Calu3 (cell line): ENCODE measurements at places on chromosomes 1 and 21. TPM values are rescaled to one million over a fixed set of nuclear protein-coding genes. Genes with fewer than 3 reads are reported as not detected.

The GPR89A gene
- total RNA-seq: 32.4 and 37.6 TPM in 2 replicates

The C21orf91 gene
- 9.6 and 10.6 TPM in 2 replicates for total RNA-seq

The OR2T12 gene
- not detected in 2 replicates for total RNA-seq

The SLAMF6 gene
- not detected in 2 replicates for total RNA-seq

The PADI1 gene
- 2.3 and 4.5 TPM in 2 replicates for total RNA-seq

The RNU1-4 gene
- 1,678 and 1,905 TPM in 2 replicates for total RNA-seq

The OLIG2 gene
- not detected in 2 replicates for total RNA-seq

The THEM5 gene
- total RNA-seq: not detected in 2 replicates

The RGS8 gene
- total RNA-seq: not detected in 2 replicates

DNA sequence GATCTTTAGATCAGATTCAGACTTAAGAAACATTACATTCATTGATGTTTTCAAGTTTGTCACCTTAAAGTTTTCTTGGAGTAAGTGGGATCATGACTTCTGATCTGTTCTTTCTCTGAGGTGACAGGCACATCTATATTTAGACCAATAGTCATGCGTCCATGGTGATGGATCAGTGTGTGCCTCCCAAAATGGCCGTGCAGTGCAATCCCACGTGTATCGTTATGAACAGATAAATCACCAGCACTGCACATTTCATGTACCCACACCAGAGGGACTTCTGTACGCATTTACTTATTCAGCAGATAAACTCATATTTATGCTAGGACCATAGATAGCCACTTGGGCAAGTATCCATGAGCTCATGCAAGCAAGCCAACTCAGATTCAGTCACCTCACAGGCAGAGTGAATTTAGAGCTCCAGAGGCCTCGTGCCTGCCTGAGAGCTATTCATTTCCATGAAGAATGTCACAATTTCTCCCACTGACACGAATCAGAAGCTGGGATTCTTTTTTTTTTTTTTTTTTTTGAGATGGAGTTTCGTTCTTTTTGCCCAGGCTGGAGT lies 13.9 kb upstream of the WDR26 start:
- DNase-seq: no peak
- H3K27ac ChIP-seq: no peak overlapping the region
- no peak overlapping the region for H3K4me3 ChIP-seq
- no peaks in the 10 kb centered on the region for H3K36me3 ChIP-seq

DNA sequence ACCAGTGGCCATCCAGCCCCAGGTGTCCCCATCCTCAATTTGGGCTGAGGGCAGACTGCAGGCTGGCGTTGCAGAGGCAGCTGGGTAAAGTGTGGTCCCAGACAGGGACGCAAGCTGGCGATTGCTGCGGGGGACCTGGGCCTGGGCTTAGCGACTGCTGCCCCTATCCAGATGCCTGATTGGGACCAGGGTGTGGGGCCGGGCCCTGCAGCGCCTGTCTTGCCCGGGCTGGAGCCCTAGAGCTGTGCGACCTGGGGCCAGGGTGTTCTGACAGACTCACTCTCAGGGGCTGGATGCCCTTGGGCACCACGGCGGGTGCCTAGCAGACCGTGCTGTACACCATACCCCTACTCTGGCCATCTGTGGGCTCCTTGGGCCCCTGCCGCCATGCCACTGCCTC lies 16.2 kb upstream of the FAAP20 start:
- H3K27ac ChIP-seq: no peak overlapping the region
- DNase-seq: no peak
- H3K27me3 ChIP-seq: no peaks in the 10 kb centered on the region
- peaks cover 19% of the 10 kb centered on the region for H3K4me1 ChIP-seq
- H3K4me3 ChIP-seq: no peak overlapping the region
- peaks cover 17% of the 10 kb centered on the region for H3K36me3 ChIP-seq

DNA sequence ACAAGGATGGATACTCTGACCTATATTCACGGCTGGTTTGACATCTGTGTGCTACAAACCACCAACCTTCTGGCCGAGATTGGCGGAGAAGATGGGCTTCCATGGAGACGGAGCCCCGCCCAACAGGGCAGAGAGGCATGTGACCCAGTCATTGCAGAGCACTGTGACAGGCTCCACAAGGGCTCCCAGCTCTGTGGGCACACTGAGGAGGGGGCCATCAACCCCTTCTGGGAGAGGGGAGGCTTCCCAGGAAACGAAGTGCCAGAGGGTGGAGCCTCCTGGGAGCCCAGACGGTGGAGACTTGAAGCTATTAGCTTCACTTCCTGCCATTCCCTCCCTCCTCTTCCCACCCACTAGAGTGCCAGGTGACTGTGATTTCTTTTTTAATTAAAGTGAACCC lies 71.6 kb upstream of the IFFO2 start:
- H3K4me1 ChIP-seq: no peaks in the 10 kb centered on the region
- no peak for DNase-seq
- H3K27ac ChIP-seq: no peak overlapping the region
- H3K27me3 ChIP-seq: no peaks in the 10 kb centered on the region
- no peak overlapping the region for H3K4me3 ChIP-seq
- H3K36me3 ChIP-seq: no peaks in the 10 kb centered on the region

GRCh38 chr21:40164905-40165772 lies 297.9 kb downstream of the PCP4 start:
- no peaks in the 10 kb centered on the region for H3K27me3 ChIP-seq
- no peaks in the 10 kb centered on the region for H3K4me1 ChIP-seq
- no peak overlapping the region for H3K4me3 ChIP-seq
- DNase-seq: no peak
- H3K36me3 ChIP-seq: no peaks in the 10 kb centered on the region
- no peak overlapping the region for H3K27ac ChIP-seq

DNA sequence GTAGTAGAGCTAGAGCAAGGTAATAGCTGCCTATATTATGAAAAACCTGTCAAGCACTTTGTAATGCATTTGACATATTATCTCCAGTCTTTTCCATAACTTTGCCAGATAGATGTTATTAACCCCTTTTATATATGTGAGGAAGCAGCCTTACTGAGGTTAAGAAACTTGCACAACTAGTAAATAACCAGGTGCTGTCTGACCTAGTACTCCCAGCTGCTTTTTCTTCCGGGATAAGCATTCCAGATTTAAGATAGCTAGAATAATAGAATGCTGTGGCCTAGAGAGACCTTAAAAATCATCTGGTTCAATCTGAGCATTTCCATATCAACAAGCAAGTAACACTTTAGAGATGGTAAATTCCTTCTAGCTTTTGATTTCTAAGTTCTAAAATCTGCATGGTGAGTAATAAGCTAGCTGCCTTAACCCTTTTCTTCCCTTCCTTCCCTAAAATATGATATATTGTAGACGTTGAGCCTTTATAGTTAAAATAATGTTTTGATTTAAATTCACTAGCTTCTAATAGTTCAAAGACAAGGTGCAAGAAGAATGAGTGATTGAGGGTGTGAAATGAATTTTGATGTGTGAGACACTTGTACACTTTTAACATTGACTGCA lies 1.8 kb downstream of the SH3GLB1 start:
- no peak for DNase-seq
- no peaks in the 10 kb centered on the region for H3K27me3 ChIP-seq
- H3K4me3 ChIP-seq: peak overlapping the region; percentile 82
- peaks cover 35% of the 10 kb centered on the region for H3K36me3 ChIP-seq

- DNase-seq: no peak
- no peaks in the 10 kb centered on the region for H3K36me3 ChIP-seq
- H3K4me1 ChIP-seq: no peaks in the 10 kb centered on the region
Measured at GRCh38 chr1:30242168-30242567, 481.2 kb downstream of the MATN1 start.

DNA sequence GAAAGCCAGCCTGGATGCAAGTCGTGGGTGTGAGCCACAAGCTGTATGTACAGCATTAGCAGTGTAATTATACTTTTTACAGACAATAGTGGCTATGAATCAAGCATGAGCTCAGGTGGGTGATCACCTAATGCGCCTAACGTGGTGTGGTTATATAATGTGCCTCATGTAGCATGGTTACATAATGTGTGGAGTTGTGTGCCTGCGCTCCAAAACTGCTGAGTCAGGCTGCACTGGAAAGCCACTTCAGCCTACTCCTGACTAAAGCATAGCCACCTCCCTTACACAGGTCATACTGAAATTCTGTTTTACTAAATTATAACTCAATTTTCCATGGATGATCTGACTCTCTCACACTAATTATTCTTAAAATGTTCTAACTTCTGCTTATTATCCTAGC lies 69.8 kb downstream of the KCNT2 start:
- no peaks in the 10 kb centered on the region for H3K36me3 ChIP-seq
- H3K4me3 ChIP-seq: no peak overlapping the region
- no peaks in the 10 kb centered on the region for H3K27me3 ChIP-seq
- H3K27ac ChIP-seq: no peak overlapping the region
- H3K4me1 ChIP-seq: no peaks in the 10 kb centered on the region
- DNase-seq: no peak

- no peaks in the 10 kb centered on the region for H3K27me3 ChIP-seq
- H3K4me3 ChIP-seq: no peak overlapping the region
- H3K27ac ChIP-seq: no peak overlapping the region
- no peaks in the 10 kb centered on the region for H3K36me3 ChIP-seq
- DNase-seq: no peak
- H3K4me1 ChIP-seq: no peaks in the 10 kb centered on the region
Measured at GRCh38 chr21:37276377-37276776, 9.2 kb upstream of the VPS26C start.

- no peaks in the 10 kb centered on the region for H3K36me3 ChIP-seq
- no peak overlapping the region for H3K27ac ChIP-seq
- no peaks in the 10 kb centered on the region for H3K4me1 ChIP-seq
- H3K4me3 ChIP-seq: no peak overlapping the region
- peaks cover 83% of the 10 kb centered on the region for H3K27me3 ChIP-seq
Measured at GRCh38 chr1:226764533-226764932, 25.5 kb upstream of the ITPKB start.

GRCh38 chr1:89607156-89607555 lies 25.8 kb upstream of the LRRC8C start:
- H3K4me3 ChIP-seq: no peak overlapping the region
- H3K4me1 ChIP-seq: peaks cover 18% of the 10 kb centered on the region
- peaks cover 11% of the 10 kb centered on the region for H3K27me3 ChIP-seq

DNA sequence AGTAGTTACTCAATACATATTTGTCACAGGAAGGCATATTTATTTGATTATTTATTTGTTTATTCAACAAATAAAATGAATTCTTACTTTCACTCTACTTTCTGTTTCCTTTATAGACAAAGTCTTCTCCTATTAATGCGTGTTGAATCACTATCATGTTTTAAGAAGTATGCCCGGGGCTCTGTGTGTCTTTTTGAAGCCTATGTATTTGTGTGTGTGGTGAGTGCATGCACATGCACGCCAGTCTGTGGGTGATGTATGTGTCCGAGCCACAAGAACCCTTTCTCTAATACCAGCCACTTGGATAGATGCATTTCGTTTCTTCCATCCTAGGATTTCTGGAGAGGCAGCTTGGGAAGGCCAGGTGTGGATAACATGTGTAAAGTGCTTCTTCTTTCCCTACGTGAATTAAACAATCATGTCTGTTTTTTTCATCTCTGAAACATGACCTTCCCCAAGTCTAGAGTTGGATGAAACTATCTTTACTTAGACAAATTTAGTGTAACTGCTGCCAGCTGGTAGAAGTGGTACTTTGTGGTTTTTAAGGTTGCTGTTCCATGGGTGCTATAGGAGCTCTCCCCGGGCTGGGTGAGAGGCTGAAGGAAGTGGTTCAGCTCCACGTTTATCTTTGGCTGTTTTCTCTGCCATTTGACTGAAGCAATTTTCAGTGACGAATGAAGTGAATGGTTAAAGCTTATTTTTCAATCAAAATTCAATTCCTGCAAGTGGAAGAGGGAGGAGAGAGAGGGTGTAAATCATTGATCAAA lies 46.8 kb upstream of the PPM1J start:
- peaks cover 19% of the 10 kb centered on the region for H3K27me3 ChIP-seq
- H3K4me3 ChIP-seq: no peak overlapping the region
- no peak overlapping the region for H3K27ac ChIP-seq

DNA sequence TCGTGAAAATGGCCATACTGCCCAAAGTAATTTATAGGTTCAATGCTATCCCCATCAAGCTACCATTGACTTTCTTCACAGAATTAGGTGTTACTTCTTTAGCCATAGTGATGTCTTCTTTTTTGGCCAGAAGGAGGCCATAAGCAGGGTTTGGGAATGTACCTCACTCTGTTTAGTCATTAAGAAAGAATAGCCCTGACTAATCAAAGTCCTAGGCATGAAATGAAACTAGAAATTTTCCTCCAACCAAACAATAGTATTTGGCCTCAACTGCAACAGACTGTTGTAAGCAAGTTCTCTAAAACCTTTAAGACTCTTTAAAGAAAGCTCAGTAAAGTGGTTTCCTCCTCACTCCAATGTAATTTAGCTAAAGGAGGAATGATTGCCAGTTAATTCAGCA lies 163.9 kb downstream of the AKT3 start:
- no peaks in the 10 kb centered on the region for H3K36me3 ChIP-seq
- H3K4me1 ChIP-seq: no peaks in the 10 kb centered on the region
- no peak overlapping the region for H3K27ac ChIP-seq
- H3K4me3 ChIP-seq: no peak overlapping the region
- DNase-seq: no peak
- no peaks in the 10 kb centered on the region for H3K27me3 ChIP-seq

DNA sequence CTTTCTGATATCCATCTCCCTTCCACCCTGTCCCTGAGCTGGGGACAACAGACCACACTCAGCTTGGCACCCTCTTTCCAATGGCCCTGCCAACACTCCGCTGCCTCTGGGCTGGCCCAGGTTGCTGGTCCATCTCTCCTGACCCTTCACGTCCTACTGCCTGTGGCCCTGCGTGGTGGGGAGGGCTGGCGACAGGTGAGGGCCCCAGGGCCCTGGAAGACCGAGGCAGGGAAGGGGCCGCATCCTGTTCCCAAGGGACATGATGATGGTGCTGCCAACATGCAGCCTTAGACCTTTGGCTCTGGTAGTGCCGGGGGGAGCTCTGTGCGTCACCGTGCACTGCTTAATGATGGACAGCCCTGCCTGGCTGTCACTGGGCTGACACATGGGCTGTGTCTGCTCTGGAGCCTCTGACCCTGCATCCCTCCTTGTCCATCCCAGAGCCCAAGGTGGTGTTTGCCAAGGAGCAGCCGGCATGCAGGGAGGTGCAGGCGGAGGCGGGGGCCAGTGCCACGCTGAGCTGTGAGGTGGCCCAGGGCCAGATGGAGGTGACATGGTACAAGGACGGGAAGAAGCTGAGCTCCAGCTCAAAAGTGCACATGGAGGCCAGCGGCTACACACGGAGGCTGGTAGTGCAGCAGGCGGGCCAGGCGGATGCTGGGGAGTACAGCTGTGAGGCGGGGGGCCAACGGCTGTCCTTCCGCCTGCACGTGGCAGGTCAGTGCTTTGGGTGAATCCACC lies 65.2 kb downstream of the OBSCN start:
- no peaks in the 10 kb centered on the region for H3K4me1 ChIP-seq
- H3K27ac ChIP-seq: no peak overlapping the region
- DNase-seq: no peak
- no peaks in the 10 kb centered on the region for H3K27me3 ChIP-seq

GRCh38 chr1:212667223-212668139 lies 32.2 kb downstream of the BATF3 start:
- peak; percentile 44 for DNase-seq
- no peak overlapping the region for H3K4me3 ChIP-seq
- peak overlapping the region; percentile 59 for H3K27ac ChIP-seq
- peaks cover 6% of the 10 kb centered on the region for H3K36me3 ChIP-seq
- H3K27me3 ChIP-seq: peaks cover 4% of the 10 kb centered on the region
- peaks cover 9% of the 10 kb centered on the region for H3K4me1 ChIP-seq
